Mucosa of gallbladder (tissue), 1 donor: ENCODE measurements at places on chromosomes 4 and X.
A peak's percentile ranks its signal among the peaks of the same experiment; 100 is the strongest.

GRCh38 chr4:174663216-174663615, 140.9 kb upstream of the HPGD start:
- no peak for DNase-seq

DNA sequence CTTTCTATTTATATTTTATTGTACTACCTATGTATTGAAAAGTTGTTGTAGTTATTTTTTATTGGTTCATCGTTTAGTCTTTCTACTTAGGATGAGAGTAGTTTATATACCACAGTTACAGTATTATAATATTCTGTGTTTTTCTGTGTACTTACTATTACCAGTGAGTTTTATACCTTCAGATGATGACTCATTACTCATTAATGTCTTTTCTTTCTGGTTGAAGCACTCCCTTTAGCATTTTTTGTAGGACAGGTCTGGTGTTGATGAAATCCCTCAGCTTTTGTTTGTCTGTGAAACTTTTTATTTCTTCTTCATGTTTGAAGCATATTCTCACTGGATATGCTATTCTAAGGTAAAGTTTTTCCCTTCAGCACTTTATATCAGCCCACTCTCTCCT, 7.7 kb downstream of the LUZP4 start:
- DNase-seq, result no peak

- DNase-seq, result no peak
Measured at GRCh38 chr4:25977397-25978170, 63.6 kb downstream of the SMIM20 start.

- no peak for DNase-seq
Measured at GRCh38 chr4:165489786-165490185, 111.0 kb downstream of the CPE start.

GRCh38 chr4:107348188-107349050, 312.3 kb upstream of the DKK2 start:
- DNase-seq, result no peak

- no peak for DNase-seq
Measured at GRCh38 chrX:120671963-120672362, 42.1 kb upstream of the C1GALT1C1 start.

- peak; percentile 31 for DNase-seq
Measured at GRCh38 chr4:56505269-56506130, at the start of gene ARL9. ARL9 (plus strand) TSS chr4:56505791; CDS start chr4:56505863, 72 bp downstream.

DNA sequence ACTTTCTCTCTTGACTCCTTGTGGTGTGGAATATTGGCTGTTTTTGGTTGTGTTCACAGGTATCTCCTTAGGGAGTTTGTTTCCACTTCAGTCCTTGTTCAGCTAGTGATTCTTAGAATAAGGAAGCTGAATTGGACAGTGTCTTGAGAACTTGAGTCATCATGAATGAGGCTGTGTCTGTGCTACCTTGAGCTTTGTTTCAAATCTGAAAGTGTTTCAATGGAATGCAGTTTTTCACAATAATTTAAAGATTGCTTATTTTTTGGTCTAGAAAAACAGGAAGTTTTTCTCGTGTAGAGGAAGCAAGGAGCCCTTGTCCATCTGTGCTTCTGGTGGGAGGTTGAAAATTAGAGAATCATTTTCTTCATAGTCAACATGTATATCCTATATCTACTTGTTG, 76.5 kb downstream of the ZNF518B start:
- DNase-seq, result no peak

DNA sequence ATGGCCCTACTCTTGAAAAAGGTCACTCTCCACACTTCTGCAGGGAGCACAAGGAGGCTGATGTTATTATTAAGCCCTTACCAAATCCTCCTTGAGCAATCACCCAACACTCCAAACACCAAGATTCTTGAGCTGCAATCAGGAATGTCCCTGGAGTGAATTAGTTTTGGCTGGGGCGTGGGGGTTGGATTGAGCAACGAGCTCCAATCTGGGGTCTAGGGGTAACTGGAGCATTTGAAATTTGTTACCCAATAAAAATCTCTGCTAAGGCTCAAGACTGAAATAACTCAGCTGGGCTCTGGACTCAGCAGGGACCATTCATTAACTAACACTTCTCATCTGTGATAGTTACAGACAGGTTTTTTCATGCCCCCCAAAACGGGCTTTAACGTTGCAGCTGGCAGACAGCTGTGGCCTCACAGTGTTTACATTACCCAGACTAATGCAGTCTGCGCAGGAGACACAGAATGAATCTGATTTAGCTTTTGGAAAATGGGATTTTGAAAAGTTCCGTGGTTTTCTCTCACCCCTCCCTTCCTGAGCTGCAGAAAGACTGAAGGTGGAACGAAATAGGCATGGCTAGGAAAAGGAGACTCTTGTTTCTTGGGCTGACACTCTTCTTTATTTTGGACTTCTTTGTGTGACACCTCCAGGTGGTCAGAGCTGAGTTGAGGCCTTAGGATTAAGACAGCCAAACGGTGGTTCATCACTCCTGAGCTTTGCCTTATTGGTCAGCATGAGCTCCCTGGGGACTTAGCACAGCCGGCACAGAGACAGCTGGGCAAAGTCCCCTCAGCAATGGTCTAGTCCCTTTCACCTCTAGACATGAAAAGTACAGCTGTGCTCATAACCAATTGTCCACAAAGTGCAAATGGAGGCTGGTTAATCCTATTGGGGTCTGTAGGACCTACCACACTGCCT, 26.6 kb downstream of the PLAC1 start:
- DNase-seq, result no peak

GRCh38 chr4:6352031-6352692, 82.5 kb downstream of the WFS1 start:
- no peak for DNase-seq

- DNase-seq, result no peak
Measured at GRCh38 chr4:58940167-58940566, 1830.0 kb upstream of the IGFBP7 start.

GRCh38 chr4:168197926-168198325, 105.6 kb downstream of the ANXA10 start:
- DNase-seq, result no peak

- DNase-seq, result no peak
Measured at GRCh38 chrX:132692526-132692925, 203.7 kb upstream of the MBNL3 start.

- DNase-seq, result no peak
Measured at GRCh38 chrX:123983240-123983639, 21.7 kb downstream of the STAG2 start.

GRCh38 chrX:134382821-134383220, 77.1 kb upstream of the HPRT1 start:
- DNase-seq, result no peak

DNA sequence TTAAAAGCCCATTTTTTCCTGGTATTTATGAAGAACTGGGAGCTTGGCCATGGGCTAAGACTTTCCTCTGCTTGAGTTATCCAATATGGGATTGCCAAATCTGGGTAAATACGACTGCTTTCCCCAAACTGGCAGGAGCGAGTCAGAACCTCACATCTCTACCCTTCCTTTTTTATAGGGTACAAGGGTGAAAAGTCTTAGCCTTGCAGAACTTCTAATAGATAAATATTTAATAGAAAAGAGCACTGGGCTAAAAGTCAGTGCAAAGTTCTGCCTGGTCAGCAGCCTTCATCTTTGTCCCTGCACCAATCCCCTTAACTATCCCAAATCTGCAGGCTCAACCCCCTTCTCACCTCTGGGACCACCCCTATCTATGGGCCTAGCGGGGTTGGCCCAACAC, 61.6 kb upstream of the ACSL1 start:
- DNase-seq, result no peak

GRCh38 chr4:8104491-8105305, 53.9 kb downstream of the ABLIM2 start:
- DNase-seq, result no peak

GRCh38 chr4:169233691-169234090, 37.1 kb downstream of the SH3RF1 start:
- no peak for DNase-seq

DNA sequence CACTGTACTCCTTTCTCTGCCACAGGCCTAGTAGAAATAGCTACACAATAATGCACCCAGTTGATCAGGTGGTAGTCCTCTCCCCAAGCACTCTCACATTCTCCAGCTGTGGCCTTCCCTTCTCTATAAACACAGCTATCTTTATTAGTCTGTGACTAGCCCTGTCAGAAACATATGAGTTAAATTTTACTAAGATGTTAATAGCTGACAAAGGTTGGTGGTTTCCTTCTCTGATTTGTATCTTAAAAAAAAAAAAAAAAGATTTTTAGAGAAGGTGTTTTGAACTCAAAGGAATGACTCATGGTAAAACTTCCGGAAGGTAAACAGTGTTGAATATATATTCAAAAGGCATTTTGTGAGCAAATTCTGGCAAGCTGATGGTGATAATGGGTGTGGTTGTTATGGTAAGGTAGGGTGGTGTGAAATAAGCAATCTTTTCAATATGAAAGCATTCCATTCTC, 327.4 kb downstream of the PPP3CA start:
- DNase-seq, result no peak

DNA sequence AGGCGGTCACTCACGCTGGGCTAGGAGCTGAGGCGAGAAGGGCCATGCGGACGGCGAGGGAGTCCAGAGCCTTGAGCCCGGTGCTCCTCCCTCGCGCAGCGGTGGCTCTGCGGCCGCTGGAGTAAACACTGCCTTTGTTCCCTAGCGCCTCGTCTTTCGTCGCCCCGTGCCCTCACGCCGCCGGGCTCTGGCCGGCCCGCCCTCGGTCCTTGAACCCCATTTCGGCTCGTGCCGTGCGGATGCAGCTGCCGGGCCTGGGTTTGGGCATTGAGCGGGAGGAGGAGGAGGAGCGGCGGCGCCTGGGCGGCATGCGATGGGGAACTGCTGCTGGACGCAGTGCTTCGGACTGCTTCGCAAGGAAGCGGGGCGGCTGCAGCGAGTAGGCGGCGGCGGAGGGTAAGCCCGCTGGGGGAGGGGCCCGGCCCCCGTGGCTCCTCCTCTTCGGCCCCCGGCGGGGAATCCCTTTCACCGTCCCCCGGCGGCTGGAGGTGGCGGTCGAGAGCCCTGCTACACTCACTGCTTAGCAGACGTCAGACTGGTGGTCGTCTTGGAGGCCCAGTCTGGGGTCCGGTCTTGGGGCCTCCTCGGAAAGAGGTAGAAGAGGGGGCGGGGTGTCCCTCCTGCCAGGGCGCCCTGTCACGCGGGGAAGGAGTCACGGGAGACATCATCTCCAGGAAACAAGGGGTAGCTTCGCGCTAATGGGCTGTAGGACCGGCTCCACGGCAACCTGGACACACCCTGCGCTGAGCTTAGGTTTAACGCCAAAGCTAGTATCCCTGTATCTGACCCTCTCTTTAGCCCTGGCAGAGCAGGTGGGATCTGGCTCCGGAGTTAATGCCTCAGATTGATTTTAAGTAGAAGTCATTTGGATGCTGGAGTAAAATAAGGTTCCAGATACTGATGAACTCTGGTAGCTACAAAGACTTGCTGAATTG, at the start of gene AP1AR:
AP1AR (plus strand) TSS at position 9 of the 935 bp plus-strand sequence; CDS start at position 314, 305 bp downstream.
- DNase-seq, result peak; percentile 72
